ENCODE measurements at places on chromosomes 13 and 19. TPM values are rescaled to one million over a fixed set of nuclear protein-coding genes. Genes with fewer than 3 reads are reported as not detected.

The KIRREL2 gene
- total RNA-seq: 3.3 TPM

The RFPL4A gene
- total RNA-seq: not detected

The ZNF730 gene
- 0.34 TPM for total RNA-seq

The CYP2A6 gene
- total RNA-seq: not detected

The ZNF577 gene
- total RNA-seq: 7.3 TPM

The PRR36 gene
- total RNA-seq: 0.34 TPM

The ANO8 gene
- total RNA-seq: 13.2 TPM

The IL17D gene
- not detected for total RNA-seq

The ZNF563 gene
- 2.2 TPM for total RNA-seq

The ZNF208 gene
- 0.05 TPM for total RNA-seq

The DCLK1 gene
- total RNA-seq: not detected

The GJB6 gene
- 0.96 TPM for total RNA-seq
